ENCODE measurements at places on chromosomes 2 and 18.

DNA sequence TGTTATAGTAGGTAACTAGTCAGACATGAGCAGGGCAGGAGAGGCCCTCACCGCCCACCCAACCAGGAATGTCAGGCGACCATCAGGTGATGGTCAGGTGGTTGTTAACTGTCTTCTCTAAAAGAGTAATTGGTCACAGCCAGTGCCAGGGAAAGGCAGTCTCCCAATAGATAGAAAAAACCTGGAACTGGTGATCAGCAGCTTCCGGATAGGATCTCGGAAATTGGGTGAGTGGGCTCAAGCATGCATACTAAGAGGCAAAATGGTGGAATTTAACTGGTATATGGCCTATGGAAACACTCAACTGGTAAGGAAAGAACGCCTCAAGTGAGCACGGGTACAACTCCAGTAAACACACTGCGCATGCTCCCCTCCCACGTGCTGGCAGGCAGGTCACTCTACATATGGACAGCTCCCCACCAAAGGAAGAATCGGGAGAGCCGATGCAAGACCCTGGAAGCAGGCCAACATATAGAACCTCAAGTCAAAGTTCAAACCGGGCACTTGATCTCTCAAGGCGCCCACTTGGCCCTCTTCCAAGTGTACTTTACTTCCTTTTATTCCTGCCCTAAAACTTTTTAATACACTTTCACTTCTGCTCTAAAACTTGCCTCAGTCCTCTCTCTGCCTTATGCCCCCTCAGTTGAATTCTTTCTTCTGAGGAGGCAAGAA is 43.5 kb upstream of the TMEM131 start:
- no peak for DNase-seq

GRCh38 chr2:235725841-235726240 is 232.0 kb downstream of the AGAP1 start:
- no peak for DNase-seq

DNA sequence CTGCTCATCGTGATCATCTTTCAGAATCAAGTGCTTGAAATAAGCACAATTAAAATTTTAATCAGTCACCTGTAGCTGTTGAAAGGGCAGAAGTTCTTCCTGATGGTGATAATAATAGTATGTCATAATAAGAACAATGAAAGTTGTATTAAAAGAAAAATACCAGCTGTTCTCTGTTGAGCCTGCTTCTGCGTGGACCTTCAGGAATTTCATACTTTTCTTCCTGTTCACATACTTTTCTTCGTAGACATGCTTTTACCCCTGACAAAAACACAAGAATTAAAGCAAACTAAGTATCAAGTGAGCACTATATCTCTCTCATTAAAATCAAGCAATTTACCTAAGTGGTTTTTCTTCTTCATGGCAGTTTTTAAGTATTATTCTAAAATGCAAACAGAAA is 79.2 kb downstream of the BARD1 start:
- no peak for DNase-seq

DNA sequence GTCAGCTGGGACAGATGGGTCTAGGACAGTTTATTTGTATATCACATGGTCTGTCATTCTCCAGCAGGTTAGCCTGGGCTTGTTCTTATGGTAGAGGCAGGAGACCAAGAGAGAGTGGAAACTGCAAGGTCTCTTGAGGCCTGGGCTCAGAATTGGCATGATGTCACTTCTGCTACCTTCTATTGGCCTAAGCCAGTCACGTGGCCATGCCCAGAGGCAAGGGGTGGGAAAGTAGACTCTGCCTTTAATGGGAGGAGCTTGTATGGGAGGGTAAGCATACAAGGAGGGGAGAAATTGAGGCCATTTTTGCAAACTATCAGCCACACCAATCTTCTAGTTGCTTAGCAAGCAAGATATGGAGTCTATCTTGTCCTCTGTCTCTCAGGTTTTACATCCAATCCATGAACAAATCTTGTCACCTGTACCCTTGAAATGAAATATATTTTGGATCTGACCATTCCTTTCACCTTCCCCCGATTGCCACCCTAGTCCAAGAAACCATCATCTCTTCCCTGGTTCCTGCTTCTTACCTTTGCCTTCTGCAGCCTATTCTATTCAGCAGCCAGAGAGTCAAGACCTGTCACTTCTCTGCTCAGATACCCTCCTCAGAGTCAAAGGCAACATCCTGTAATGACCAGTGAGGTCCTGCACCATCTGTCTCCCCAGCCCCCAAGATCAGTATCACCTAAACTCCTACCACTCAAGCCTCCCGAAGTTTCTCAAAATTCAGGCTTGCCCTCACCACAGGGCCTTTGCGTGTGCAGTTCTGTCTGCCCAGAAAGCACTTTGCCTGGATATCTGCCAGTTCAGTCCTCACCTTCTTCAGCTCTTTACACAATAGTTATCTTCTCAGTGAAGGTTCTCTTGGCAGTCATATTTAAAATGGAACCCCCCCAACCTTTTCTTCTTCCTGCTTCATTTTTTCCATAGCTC is 240.0 kb downstream of the LOXHD1 start:
- DNase-seq, result no peak

DNA sequence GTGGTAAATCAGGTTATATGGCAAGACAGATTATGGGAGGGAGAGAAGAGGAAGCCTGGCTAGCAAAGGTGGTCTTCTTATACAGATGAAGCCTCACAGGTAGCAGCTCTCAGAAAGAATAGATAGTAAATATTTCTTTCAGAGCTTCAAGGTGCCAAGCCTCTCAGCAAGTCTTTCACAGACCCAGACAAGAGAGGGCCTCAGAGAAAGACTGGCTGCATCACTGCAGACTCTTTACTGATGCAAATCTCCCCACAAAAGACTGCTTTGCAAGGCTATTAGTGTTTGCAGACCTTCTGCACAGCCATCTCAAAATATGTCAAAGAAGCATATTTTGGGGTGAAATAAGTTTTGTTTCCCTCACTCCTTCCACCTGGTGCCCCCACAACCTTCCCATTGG is 372.4 kb upstream of the RND3 start:
- DNase-seq, result no peak

GRCh38 chr2:88136817-88137216 is 9.0 kb upstream of the FABP1 start:
- no peak for DNase-seq

- DNase-seq, result no peak
These were observed 43.6 kb downstream of the ODC1 start for GRCh38 chr2:10404324-10405143.

Measured in CD8-positive, alpha-beta T cell (primary cell).